ENCODE measurements at places on chromosomes 3 and 15. TPM values are rescaled to one million over a fixed set of nuclear protein-coding genes. Genes with fewer than 3 reads are reported as not detected.

CHRM5 gene
- total RNA-seq, result 0.02 TPM

OSBPL10 gene
- total RNA-seq, result 19.6 TPM

AMIGO3 gene
- 1.2 TPM for total RNA-seq

PRR20G gene
- 1.1 TPM for total RNA-seq

UBL7 gene
- 40.7 TPM for total RNA-seq

HCLS1 gene
- 0.08 TPM for total RNA-seq

PRR23A gene
- not detected for total RNA-seq

DLEC1 gene
- total RNA-seq, result 0.05 TPM

PPP1R14D gene
- total RNA-seq, result not detected

CLDN1 gene
- total RNA-seq, result 19.6 TPM

ZNF774 gene
- total RNA-seq, result 0.85 TPM

ALPK3 gene
- total RNA-seq, result 0.10 TPM

P2RY12 gene
- not detected for total RNA-seq

CLRN1 gene
- total RNA-seq, result not detected

FGF12 gene
- 0.39 TPM for total RNA-seq

RTP3 gene
- total RNA-seq, result not detected

CCR8 gene
- not detected for total RNA-seq

CHSY1 gene
- total RNA-seq, result 33.9 TPM

GRAMD2A gene
- 0.16 TPM for total RNA-seq

TMEM108 gene
- not detected for total RNA-seq

CHRFAM7A gene
- 7.1 TPM for total RNA-seq

CAND2 gene
- total RNA-seq, result 0.37 TPM

SST gene
- not detected for total RNA-seq

WNT7A gene
- total RNA-seq, result 0.03 TPM

ACKR4 gene
- total RNA-seq, result not detected

SLC28A2 gene
- total RNA-seq, result not detected

MORC1 gene
- total RNA-seq, result not detected

THUMPD3 gene
- 58.2 TPM for total RNA-seq

NCBP2 gene
- 42.4 TPM for total RNA-seq

CCDC39 gene
- total RNA-seq, result not detected

ACAN gene
- 0.88 TPM for total RNA-seq

WDR93 gene
- 0.13 TPM for total RNA-seq

FRMD4B gene
- 0.93 TPM for total RNA-seq

SCG5 gene
- 2.0 TPM for total RNA-seq

NOX5 gene
- 0.13 TPM for total RNA-seq

TGM5 gene
- total RNA-seq, result not detected

RASGRF1 gene
- 0.34 TPM for total RNA-seq

TIMP4 gene
- total RNA-seq, result 13.6 TPM

KLHL6 gene
- total RNA-seq, result not detected

U2SURP gene
- 77.7 TPM for total RNA-seq

SH3GL3 gene
- total RNA-seq, result 0.68 TPM

NPAP1 gene
- not detected for total RNA-seq

ARPIN gene
- total RNA-seq, result 12.5 TPM

AADACL2 gene
- total RNA-seq, result not detected

All from A549 treated with Hydrocortisone at 1 μM for 4 hours (cell line).